ENCODE measurements at places on chromosomes 3 and 15.

- no peak for DNase-seq
These were observed 660.1 kb upstream of the CFAP20DC start for GRCh38 chr3:59709702-59710553.

GRCh38 chr15:27768732-27769475, 330.2 kb downstream of the OCA2 start:
- DNase-seq, result no peak

DNA sequence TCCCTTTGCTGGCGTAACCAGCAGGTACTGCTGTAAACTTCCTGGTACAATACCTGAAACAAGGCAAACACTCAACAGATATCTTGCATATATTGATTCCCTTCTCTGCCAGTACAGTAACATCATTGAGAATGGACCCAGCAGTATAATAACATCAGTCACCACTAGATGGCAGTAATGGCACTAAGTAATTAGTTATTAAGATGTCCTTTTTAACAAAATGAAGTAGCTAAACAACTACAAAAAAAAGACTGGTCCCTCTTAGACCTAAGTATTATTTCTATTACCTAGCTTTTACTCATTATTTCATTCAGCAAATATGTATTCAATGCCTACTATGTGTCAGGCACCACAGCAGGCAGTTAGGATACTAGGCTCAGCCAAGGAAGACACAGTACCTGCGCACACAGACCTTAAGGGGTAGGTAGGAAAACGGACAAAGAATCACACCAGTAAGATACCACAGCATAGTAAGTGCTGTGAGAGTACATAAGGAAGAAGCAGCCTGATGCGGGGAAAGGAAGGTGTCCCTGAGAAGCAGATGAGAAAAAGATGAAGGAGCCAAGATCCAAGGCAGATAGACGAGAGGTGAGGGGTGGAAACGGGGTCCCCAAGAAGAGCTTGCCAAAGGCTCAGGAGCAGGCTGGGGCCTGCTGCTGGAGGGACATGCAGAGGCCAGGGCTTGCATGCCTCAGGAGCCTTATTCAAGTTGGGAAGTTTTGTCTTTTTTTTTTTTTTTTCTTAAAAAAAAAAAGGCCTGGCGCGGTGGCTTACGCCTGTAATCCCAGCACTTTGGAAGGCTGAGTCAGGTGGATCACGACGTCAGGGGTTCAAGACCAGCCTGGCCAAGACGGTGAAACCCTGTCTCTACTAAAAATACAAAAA, 102.7 kb upstream of the CHD2 start:
- peak; percentile 57 for DNase-seq

DNA sequence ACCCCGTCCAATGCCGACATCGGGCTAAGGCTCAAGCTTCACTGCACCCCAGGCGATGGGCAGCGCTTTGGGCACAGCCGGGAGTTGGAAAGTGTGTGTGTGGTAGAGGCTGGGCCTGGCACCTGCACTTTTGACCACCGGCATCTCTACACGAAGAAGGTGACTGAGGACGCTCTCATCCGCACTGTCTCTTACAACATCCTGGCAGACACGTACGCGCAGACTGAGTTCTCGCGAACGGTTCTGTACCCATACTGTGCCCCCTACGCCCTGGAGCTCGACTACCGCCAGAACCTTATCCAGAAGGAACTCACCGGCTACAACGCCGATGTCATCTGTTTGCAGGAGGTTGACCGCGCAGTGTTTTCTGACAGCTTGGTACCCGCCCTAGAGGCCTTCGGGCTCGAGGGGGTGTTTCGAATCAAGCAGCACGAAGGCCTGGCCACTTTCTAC, 1.0 kb downstream of the PDE12 start:
- peak; percentile 49 for DNase-seq

- DNase-seq, result no peak
These were observed 694 bp downstream of the PLAAT1 start for GRCh38 chr3:193241716-193242115.

GRCh38 chr15:62545467-62546227, 380.6 kb upstream of the C2CD4B start:
- DNase-seq, result peak; percentile 68

- no peak for DNase-seq
These were observed 83.0 kb downstream of the AAGAB start for GRCh38 chr15:67171471-67171870.

GRCh38 chr3:123028233-123028828, 768 bp upstream of the SEMA5B start:
- peak; percentile 78 for DNase-seq

DNA sequence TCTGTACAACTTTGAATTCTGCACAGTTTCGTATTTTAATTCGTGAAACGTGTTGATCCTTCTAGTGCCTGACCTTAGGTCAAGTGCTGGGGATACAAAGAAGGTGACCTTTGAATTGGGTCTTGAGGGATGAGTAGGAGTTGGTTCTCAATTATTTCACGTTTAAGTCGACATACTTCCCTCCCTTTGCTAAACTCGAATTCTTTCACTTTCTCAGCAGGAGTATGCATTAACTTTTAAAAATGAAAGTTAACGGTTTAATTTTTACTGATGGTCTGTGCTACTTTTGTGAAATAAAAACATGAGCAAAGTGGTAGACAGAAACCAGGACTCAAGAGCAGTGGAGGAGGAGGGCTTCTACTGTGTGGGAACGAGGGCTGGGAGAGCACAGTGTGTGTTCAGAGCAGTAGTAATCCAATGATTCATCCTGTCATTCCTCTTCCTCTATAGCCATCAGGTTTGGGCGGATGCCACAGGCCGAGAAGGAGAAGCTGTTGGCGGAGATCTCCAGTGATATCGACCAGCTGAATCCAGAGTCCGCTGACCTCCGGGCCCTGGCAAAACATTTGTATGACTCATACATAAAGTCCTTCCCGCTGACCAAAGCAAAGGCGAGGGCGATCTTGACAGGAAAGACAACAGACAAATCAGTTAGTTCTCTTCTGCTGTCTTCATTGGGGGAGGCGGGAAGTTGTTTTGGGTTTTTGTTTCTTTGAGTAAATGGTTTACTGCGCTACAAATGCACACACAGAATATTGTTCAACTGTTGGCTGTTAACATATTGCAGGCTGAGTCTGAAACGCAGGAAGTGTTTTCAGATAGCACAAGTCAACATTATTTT, 78.6 kb upstream of the TSEN2 start:
- no peak for DNase-seq

GRCh38 chr3:116188231-116188785, 257.0 kb downstream of the LSAMP start:
- no peak for DNase-seq

- DNase-seq, result peak; percentile 70
These were observed 194.6 kb downstream of the THRB start for GRCh38 chr3:24299806-24300626.

DNA sequence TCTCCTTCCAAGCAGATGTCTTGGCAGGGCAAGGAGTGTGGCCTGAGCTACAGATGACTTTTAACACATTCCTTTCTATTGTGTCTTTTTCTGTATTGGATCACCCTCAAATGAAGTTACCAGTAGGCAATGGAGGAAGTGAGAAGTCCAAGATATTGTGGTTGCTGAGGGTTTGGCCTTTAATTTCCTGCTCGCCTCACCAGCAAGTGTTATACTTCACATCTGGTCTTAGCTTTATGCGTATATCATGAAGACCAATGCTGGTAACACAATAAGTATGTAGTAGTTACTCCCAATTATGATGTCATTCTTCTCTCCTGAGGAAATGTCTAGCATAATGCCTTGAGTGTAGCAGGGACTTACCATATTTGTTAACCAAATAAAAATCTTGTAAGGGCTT, 179.9 kb downstream of the ZIC1 start:
- peak; percentile 52 for DNase-seq

GRCh38 chr3:49717211-49717958, 2.1 kb downstream of the AMIGO3 start:
- DNase-seq, result no peak

GRCh38 chr3:124563376-124563775, 166.9 kb upstream of the UMPS start:
- DNase-seq, result peak; percentile 55

- DNase-seq, result peak; percentile 70
These were observed 716.5 kb upstream of the CFAP20DC start for GRCh38 chr3:59766200-59766872.

DNA sequence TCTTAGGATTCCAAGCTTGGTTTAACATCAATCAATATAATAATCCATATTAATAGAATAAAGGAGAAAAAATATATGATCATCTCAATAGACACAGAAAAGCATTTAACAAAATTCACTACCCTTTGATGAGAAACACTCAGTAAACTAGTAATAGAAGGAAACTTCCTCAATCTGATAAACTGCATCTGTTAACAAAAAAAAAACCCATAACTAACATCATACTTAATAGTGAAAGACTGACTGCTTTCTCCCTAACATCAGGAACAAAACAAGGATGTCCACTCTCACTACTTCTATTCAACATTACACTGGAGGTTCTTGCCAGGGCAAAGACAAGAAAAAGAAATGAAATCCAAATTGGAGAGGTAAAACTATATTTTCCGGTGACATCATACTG, 30.5 kb downstream of the LRRK1 start:
- DNase-seq, result no peak

DNA sequence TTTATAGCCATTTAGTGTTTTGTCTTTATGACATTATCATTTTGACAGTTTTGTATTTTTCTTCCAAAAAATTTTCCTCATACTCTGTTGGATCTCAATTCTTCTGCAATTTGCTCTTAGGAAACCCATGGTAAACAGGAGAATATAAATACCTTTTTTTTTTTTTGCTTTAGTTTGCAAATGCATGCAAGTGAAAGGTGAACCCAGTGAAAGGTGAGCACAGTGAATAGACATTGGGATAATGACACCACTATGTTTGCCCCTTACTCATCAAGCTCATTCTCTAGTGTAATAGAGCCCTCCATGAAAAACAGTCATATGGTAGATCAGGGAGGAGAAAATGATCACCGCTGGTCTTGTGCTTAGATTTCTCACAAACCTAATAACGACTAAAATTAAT, 59.0 kb upstream of the TRPC1 start:
- no peak for DNase-seq

DNA sequence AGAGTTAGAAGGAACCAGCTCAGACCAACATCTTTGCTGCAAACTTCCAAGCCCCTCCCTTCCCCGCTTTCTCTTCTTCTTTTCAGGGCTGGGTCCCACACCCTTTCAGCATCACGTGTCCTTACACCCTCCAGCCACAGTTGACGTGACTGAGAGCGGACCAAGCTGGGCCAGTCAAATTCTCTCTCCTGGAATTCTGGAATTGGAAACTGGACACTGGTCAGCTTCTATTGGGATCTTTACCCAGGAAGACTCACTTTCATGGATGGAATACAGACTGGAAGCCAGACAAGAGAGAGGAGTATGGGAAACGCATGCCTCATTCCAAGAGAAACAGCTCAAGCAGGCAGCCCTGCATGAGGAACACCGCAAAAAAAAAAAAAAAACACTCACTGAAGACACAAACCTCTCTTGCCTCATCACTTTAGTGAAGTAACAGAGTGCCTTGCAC, 12.4 kb upstream of the TPM1 start:
- DNase-seq, result peak; percentile 71

DNA sequence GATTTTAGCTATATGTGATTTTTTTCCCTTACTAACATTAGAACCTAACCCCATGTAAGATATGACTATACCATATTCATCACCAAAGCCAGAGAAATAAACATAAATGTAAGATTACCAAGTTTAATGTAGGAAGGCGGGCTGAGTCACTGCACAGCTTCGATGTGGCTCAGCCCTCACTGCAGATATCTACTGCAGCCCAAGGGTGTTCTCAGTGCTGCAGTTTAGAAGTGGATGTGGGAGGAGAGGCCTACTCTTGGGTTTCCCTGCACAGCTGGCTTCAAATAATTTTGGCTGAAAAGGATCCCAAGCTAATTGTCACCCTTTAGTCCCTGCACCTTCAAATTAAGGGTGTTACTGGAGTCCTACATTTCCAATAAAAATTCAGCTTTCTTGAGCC, 9.3 kb downstream of the ARPP19 start:
- DNase-seq, result no peak

DNA sequence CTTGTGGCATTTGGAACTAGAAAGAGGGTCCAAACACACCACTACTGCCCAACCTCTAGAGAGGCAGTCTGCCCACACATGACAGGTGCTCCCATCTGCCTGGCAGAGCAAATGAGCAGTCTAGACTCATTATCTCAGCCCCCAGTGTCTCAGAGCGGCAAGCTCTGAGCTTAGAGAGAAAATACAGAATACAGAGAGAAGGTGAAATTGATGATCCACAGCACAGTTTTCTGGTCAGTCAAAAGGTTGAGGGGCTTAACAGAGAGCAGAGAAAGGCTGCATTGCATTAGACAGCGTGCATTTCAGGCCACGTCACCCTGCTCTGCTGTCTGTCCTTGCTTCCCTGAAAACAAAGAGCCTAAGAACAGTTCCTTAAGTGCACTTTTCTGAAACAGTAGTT, 135.1 kb downstream of the KCNMB2 start:
- no peak for DNase-seq

GRCh38 chr3:134073583-134073945, 43.8 kb upstream of the SLCO2A1 start:
- DNase-seq, result no peak

DNA sequence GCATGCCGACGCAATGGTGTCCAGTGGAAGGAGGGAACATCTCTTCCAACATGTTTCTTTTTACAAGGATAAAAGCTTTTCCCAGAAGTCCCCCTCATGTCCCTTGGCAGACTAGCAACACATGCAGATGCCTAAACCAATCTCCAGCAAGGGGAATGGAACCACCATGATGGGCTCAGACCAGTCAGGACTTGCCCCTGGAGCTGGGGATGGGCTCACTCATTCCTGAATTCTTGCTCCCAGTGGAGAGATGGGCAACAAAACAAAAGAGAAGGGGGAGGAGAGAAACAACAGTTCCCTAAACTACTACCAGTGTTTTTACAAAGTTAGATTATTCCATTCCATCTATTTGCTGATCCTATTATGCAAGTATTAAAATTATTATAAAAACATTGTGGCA, 76.8 kb upstream of the OXTR start:
- no peak for DNase-seq

DNA sequence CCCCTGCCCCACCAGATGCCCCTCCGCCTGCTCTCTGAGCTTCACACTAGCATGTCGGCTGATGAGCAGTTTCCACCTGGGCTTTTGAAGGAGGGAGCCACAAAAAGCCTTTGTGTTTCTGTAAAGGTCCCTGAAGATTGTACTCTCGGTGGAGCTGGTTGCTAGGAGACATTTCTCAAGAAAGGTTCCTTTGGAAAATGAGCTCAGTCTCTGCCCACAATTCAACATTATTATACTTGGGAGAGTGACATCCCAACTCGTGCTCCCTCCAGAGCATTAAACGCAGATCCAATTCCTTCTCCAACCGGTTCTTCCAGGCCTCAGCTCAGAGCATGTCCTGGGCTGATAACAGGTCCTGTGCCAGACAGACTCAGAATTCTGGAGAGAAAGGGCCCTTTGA, 26.8 kb upstream of the FAM107A start:
- no peak for DNase-seq

DNA sequence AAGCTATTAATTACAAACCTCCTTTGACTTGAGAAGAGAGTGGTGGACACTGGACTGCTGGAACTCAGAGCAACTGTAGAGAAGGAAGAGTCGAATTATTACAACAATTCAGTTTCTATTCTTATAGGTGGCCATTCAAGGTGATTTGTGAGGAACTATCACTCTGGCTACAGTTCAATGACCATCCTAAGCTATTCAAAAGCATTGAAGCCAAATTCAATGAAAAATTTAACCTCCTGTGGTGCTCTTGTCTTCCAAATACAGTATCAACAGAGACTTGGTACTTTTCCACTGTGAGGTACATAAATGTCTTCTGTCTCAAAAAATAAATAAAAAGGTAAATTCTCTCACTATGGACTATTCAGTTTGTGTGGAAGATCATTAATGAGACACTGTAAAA, 513.3 kb upstream of the SEMA6D start:
- no peak for DNase-seq

All from AG08395 (cell line).